ENCODE measurements at places on chromosomes 1 and 21.
A peak's percentile ranks its signal among the peaks of the same experiment; 100 is the strongest.

DNA sequence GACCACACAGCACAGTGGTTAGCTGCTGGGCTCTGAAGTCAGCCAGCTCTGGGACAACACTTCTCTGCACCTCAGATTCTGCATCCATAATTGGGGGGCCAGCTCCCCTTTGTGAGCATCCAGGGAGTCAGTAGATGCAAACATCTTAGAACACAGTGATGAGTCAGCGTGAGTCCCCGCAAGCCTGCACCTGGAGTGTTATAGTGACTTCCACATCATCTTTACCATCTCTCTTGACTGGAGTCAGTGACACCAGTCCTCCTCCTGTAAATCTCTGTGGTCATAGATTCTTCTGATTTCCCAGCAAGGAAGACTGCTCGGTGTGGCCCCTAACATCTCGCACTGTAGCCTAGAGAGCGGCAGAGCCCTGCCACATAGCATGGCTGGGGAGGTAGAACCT lies 13.9 kb upstream of the EDN2 start:
- DNase-seq = peak; percentile 62

DNA sequence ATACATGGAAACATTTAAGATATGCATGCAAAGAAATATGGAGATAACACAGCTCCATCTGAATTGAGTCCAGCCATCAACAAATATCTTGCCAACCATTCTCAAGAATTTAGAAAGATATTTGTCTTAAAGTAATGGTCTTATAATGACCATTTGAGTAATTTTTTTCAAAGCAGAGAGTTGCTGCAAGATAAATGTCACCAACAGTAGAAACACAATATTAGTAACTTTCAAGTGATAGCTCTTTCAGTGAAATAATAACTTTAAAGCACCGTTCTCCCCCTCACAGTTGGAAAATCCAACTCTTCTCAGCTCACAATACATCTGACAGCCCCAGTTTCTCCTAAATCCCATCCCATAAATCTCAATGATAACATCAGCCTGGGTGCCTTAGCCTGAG lies 481.0 kb upstream of the ADAMTS5 start:
- no peak for DNase-seq

- no peak for DNase-seq
These were observed 350.8 kb downstream of the PTPRU start for GRCh38 chr1:29586991-29587745.

DNA sequence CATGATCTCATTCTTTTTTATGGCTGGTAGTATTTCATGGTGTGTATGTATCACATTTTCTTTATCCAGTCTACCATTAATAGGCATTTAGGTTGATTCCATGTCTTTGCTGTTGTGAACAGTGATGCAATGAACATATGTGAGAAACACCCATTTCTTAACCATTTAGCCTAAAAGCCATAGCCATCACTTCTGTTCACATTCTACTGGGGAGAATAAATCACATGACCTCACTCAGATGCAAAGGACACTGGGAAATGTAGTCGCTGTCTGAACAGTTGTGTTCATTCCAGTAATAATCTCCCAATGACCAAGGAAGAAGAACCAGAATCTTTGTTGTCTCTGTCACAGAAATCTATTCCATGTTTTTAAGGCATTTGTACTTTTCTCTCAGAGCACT lies 15.1 kb upstream of the PLA2G2E start:
- DNase-seq = no peak

- DNase-seq = no peak
These were observed 230.3 kb upstream of the USP24 start for GRCh38 chr1:55445416-55445815.

DNA sequence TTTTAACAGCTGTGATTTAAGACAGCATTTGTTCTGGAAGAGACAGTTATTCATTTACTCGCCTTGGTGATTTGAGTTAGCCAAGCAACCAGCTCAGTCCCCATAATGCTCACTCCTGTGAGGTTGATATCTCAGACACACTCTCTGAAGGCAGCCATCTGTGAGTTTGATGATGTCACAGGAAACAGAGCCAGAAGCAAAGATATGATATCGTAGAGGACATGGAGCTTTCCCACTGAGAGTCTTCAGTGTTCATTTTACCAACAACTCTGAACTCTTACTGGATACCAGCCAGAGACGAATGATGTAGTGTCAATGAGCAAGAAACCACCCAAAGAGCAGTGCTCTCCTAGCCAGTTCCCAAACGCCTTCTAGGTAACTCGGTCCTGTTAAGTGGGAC lies 219.4 kb downstream of the SLC35F3 start:
- DNase-seq = no peak

- peak; percentile 45 for DNase-seq
These were observed 514 bp downstream of the TPRG1L start for GRCh38 chr1:3625151-3625907.

DNA sequence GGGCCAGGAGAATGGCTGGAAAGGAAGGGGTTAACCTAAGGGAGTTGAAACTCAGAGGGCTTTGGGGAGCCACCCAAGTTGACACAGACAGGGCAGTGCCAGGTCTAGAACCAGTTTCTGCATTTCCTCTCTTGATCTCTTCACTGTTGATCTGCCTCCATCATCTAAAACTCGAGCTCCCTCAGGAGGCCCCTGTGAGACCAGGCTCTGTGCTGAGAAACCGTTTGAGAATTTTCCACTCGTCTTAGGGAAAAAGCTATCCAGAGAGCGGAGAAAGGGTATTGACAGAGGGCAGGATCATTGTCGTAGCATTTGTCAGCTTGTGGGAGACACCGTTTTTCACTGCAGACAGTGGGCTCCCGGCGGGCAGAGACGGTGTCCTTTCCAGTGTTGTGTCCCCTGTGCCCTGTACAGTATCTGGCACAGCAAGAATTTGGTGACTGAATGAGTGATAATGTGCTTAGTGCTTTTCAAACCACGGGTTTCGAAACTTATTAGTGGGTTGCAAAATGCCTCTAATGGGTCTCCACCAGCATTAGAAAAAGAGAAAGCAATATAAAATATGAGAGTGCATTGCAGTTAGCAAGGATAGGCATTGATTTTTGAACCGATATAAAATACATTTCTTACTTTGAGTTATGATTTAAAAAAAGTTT lies 31.1 kb downstream of the PROK1 start:
- DNase-seq = no peak

GRCh38 chr1:212256369-212256768 lies 28.8 kb upstream of the PPP2R5A start:
- DNase-seq = no peak

DNA sequence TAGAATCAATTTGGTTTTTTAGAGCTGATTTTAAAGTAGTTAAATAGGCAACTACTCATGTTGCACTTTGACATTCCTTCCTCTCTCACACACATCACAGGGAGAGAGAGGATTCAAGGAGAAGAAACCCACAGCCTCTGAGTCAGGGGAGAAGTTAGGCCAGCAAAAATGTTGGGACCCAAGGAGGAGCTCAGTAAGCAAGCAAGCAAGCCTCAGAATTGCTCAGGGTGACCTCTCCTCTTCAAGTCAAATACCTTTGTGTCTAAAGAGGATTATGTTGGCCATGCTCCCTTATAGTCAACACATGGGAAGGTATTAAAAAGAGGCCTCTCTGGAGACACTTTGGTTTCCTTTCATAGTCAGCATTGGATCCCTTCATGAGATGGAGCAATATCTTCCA lies 80.5 kb upstream of the WARS2 start:
- DNase-seq = no peak

- no peak for DNase-seq
These were observed 361.0 kb downstream of the SETD4 start for GRCh38 chr21:35699361-35699760.

DNA sequence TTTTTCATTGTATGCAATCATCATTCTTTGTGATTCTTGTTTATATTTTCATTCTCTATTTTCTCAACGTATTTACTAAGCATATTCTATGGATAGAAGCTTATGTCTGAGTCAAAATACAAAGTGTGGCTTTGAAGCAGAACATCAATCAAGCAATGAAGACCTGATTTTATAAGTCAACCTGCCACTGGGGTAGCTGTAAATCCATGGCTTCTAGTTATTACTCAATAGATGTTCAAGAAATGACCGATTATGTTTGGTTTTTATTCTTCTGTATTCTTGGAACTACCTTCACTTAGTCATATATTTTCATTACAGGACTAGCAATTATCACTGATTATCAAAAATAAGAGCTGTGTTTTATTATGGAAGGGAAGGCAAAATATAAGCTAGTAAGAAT lies 20.5 kb upstream of the PTGS2 start:
- DNase-seq = no peak

GRCh38 chr1:187504779-187505178 lies 676.0 kb downstream of the PLA2G4A start:
- DNase-seq = no peak

DNA sequence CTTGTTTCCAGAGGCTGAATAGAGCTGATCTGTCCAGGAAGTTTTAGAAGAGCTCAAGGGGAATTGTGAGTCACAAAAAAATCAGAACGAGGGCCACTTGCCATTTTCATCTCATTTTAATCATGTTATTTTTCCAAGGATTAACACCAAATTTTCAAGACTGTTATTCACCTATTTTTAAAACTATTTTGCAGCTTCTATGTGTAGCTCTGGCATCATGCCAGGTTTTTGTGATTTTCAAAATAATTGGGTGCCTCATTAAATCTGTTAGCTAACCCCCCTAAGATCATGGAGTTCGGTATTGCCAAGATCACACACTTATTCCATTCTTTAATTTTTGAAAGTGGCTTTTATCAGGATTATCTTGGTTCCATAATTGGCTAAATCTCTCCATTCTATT lies 90.9 kb downstream of the RGS7 start:
- DNase-seq = no peak

GRCh38 chr1:202045705-202046104 lies 35.3 kb downstream of the ELF3 start:
- no peak for DNase-seq

GRCh38 chr1:183957216-183957830 lies 80.2 kb downstream of the COLGALT2 start:
- DNase-seq = no peak

- DNase-seq = no peak
These were observed 29.9 kb upstream of the HJV start for GRCh38 chr1:146051452-146051851.

DNA sequence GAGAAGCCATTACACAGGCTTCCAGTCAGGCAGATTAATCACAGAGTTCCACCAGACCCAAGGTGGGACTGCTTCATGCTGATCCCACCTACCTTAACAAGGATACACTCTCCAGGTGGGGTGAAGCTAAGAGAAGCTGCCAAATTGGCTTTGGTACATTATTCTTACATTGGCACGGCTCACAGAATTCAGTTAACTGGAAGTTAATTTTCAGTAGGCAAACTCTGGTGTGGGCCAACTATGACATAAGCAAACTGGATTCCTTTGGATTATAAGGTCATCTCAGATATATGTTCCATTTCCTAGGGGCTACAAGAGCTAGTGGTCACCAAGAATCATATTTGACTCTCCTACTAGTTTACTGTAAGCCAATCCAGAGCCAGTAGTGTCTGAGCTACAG lies 448.8 kb upstream of the BEND5 start:
- DNase-seq = no peak

DNA sequence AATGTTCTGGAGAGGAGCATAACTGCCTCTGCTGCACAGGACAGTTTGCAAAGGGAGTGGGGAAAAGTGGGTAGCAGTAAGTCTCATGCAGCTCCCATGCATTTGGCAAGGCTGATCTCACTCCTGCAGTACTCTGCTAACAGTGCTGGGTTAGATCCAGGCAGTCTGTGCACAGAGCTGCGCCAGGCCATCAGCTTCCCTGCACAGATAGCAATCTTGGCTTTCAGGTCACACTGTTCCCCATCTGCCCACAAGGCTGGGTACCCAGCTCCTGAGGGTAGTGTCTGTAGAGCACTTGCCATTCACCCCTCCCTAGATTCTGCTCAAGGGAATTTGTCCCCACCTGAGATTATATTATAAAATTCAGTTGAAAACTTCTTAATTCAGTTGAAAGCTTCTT lies 72.1 kb downstream of the SH3BGR start:
- no peak for DNase-seq

- no peak for DNase-seq
These were observed 69.0 kb upstream of the MARK1 start for GRCh38 chr1:220458936-220459335.

GRCh38 chr1:226778657-226779058 lies 39.6 kb upstream of the ITPKB start:
- peak; percentile 46 for DNase-seq

DNA sequence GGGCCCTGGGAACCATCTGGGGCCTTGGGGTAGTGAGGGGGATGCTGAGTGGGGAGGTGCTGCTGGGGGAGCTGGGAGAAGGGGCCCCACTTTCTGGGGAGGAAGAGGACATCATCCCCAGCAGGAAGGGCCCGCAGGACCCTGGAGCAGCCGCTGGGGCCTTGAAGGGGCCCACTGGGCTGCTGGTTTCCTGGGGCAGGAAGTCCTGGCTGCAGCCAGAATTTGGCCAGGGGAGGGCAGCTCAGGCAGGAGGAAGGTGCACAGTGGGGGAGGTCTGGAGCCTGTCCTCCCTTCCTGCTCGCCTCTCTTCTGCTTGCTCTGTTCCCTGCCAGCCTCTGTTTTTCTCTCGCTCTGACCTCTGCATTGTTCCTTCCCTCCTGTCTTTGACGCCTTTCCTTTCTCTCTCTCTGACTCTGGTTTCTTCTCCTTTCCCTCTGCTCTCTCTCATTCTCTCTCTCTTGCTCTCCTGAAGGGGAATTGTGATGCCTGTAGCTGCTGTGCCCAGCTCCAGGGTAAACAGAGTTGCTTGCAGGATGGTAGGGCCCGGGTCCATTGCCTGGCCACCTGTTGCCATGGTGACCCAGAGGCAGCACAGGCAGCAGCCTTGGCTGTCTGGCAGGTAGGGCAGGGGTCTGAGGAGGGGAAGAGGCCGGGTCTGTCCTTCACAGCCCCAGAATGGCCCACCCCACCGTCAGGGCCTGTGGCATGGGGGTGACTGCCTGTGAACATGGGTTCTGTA lies 23.9 kb downstream of the ACOT11 start:
- no peak for DNase-seq

All from PC-9 (cell line).